ENCODE measurements at places on chromosomes 5 and 9.
A peak's percentile ranks its signal among the peaks of the same experiment; 100 is the strongest.

GRCh38 chr9:121281614-121282276 is 13.8 kb downstream of the GSN start:
- no peaks in the 10 kb centered on the region for H3K36me3 ChIP-seq
- DNase-seq, result no peak
- no peaks in the 10 kb centered on the region for H3K27me3 ChIP-seq
- H3K27ac ChIP-seq, result peak overlapping the region; percentile 15

DNA sequence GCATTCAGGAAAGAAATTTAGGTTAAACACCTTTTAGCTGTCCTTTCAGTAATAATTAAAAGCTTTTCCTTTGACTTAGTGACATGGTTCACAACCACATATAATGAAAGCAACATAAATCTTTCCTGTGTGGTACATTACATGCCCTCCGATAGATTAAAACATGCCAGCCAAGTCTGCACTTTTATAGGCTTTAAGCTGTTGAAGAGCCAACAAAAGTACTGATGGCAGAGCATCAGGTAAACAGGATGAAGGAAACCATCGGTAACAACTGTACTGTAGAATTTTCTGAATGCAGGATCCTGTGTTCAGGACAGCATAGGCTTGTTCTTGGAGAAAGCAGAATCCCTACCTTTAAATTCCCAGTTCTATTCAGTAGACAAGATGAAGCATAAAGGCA is 226.6 kb downstream of the MLLT3 start:
- H3K4me1 ChIP-seq, result peaks cover 46% of the 10 kb centered on the region
- DNase-seq, result no peak
- no peak overlapping the region for H3K27ac ChIP-seq
- no peak overlapping the region for H3K4me3 ChIP-seq
- no peaks in the 10 kb centered on the region for H3K27me3 ChIP-seq
- H3K36me3 ChIP-seq, result peaks cover 9% of the 10 kb centered on the region

- H3K27ac ChIP-seq, result peak overlapping the region; percentile 18
- peaks cover 25% of the 10 kb centered on the region for H3K4me1 ChIP-seq
- H3K27me3 ChIP-seq, result no peaks in the 10 kb centered on the region
- no peaks in the 10 kb centered on the region for H3K36me3 ChIP-seq
- DNase-seq, result no peak
These were observed 283.1 kb downstream of the EFNA5 start for GRCh38 chr5:107387526-107388140.

GRCh38 chr5:178467205-178467567 is 123.0 kb downstream of the COL23A1 start:
- no peaks in the 10 kb centered on the region for H3K27me3 ChIP-seq
- H3K36me3 ChIP-seq, result no peaks in the 10 kb centered on the region
- DNase-seq, result no peak
- H3K4me1 ChIP-seq, result no peaks in the 10 kb centered on the region

- no peak overlapping the region for H3K4me3 ChIP-seq
- H3K27ac ChIP-seq, result no peak overlapping the region
- peaks cover 20% of the 10 kb centered on the region for H3K4me1 ChIP-seq
- DNase-seq, result no peak
These were observed 1.0 kb downstream of the PRDM6 start for GRCh38 chr5:123089914-123090660.

GRCh38 chr5:149939546-149939945 is 5.0 kb downstream of the PDE6A start:
- no peak overlapping the region for H3K4me3 ChIP-seq
- no peaks in the 10 kb centered on the region for H3K4me1 ChIP-seq
- no peaks in the 10 kb centered on the region for H3K36me3 ChIP-seq
- H3K27me3 ChIP-seq, result no peaks in the 10 kb centered on the region

DNA sequence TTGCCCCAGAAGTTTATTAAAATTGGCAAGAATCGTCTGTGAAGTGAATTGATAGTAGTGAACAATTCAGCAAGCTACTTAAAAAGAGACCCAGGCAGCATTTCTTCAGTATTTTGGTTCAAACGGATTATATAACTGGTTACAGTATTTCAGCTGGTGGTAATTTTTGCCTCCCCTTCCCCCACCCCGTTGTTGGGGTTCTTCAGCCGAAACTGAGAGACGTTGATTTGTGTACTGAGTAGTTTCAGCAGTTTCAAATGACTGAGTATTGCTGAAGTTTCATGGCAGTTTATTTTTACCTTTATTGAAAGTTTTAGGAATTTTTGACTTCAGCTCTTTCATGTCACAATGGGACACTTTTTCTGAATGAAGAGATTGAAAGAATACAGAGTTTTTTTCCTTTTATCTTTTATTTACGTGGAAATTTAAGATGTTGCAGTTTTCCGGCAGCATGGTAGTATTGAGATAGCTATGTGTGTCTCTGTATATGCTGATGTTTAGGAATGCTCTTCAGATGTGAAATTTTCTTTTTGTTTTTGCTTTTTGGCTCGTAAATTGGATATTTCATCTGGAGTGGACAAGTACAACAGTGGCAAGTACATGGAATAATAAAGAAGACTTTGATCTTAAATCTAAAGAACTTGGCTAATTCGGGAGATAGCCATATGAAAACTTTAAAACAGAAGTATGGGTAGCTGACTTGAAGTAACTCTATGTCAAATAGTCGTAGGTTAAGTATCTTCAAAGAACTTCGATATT is 1.9 kb downstream of the GPBP1 start:
- peak overlapping the region; percentile 98 for H3K27ac ChIP-seq
- H3K4me3 ChIP-seq, result peak overlapping the region; percentile 92
- no peaks in the 10 kb centered on the region for H3K27me3 ChIP-seq
- peaks cover 56% of the 10 kb centered on the region for H3K4me1 ChIP-seq

DNA sequence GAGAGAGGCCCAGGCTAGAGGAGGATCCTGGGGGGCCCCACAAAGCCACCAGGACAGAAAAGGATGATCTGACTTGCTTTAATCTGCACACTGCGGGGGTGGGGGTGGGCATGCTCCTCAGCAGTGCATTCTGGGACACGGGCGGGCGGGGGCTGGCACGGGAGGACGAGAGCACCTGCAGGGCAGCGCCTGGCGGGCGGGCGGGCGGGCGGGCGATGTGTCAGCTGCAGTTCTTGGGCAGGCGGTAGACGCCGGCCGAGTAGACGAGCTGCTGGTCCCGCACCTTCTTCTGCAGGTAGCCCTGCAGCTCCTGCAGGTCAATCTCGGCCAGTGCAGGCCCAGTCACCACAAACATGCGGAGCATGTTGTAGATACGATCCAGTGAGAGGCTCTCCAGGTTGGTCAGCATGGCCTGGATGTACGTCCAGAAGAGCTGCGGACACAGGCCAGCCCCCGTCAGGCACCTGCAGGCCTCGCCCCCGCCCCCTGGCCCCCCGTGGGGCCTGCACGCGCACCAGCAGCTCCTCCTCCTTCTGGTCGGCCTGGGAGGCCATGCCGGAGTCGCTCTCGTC is 3.0 kb upstream of the TMEM210 start:
- no peak overlapping the region for H3K27ac ChIP-seq
- peaks cover 7% of the 10 kb centered on the region for H3K27me3 ChIP-seq
- peaks cover 2% of the 10 kb centered on the region for H3K36me3 ChIP-seq
- no peak for DNase-seq
- no peaks in the 10 kb centered on the region for H3K4me1 ChIP-seq
- no peak overlapping the region for H3K4me3 ChIP-seq

DNA sequence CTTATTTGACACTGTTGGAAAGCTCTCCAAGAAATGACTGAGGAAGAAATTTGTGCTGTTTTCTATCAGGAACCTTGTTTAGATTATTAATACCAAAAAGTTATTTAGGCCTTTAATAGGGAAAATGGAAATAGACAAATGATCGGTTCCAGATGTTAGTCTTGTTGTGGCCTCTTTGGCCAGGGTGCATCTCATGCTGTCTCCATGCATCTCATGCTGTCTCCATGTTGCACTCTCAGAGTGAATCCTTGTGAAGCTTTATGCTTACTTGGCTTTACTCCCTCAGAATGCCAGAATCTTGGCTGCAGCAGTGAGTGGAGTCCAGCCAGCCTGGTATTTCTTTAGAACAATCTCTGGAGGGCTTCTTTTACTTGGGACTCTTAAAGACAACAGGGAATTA is 185.5 kb downstream of the ARHGAP26 start:
- no peaks in the 10 kb centered on the region for H3K36me3 ChIP-seq

GRCh38 chr9:19410594-19410993 is 1.8 kb downstream of the ACER2 start:
- H3K36me3 ChIP-seq, result no peaks in the 10 kb centered on the region
- H3K27me3 ChIP-seq, result no peaks in the 10 kb centered on the region
- no peak overlapping the region for H3K4me3 ChIP-seq
- H3K4me1 ChIP-seq, result peaks cover 14% of the 10 kb centered on the region
- DNase-seq, result no peak
- no peak overlapping the region for H3K27ac ChIP-seq

GRCh38 chr9:116589392-116590354 is 97.4 kb upstream of the TRIM32 start:
- H3K27ac ChIP-seq, result no peak overlapping the region
- H3K27me3 ChIP-seq, result no peaks in the 10 kb centered on the region
- peak; percentile 16 for DNase-seq
- no peak overlapping the region for H3K4me3 ChIP-seq
- H3K36me3 ChIP-seq, result peaks cover 25% of the 10 kb centered on the region

DNA sequence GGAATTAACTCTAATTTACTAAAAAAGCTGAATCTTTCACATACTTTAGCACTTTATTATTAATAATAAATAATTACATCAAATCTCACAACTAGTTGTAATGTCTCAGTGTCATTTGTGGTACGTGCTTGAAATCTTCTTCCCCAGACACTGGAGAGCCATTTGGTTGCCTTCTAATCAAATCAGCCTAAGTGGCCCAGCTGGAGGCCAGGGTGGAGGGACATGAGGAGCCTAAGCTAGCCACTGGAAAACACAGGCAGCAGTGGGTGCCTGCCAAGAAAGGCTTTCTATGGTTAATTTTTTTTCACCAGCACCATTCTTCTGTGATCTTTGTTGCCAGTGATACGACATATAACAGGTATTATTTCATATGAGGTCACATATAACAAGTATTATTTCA is 117.0 kb downstream of the ERCC6L2 start:
- no peak for DNase-seq
- no peaks in the 10 kb centered on the region for H3K27me3 ChIP-seq
- peaks cover 41% of the 10 kb centered on the region for H3K36me3 ChIP-seq
- no peak overlapping the region for H3K4me3 ChIP-seq
- peak overlapping the region; percentile 79 for H3K27ac ChIP-seq
